Thymus (tissue), 14 donors: ENCODE measurements at places on chromosomes 12 and 14. TPM values are rescaled to one million over a fixed set of nuclear protein-coding genes. Genes with fewer than 3 reads are reported as not detected.

DNA sequence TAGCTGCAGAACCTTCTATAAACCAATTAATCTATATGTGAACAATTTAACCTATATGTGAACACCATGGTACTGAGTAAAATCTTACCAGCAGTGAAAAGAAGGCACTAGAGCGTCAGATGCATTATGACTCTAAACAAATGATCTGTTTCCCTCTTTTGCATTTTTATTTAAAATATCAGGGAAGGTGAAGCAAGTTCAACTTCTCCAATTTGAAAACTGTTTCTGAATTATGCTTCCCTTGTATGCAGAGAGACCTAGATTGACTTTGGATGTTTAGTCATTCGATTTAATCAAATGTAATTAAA is 80.9 kb downstream of the DAD1 start:
- DNase-seq = no peak

- no peak for DNase-seq
Measured at GRCh38 chr12:127363392-127363791, 903.6 kb upstream of the TMEM132C start.

DNA sequence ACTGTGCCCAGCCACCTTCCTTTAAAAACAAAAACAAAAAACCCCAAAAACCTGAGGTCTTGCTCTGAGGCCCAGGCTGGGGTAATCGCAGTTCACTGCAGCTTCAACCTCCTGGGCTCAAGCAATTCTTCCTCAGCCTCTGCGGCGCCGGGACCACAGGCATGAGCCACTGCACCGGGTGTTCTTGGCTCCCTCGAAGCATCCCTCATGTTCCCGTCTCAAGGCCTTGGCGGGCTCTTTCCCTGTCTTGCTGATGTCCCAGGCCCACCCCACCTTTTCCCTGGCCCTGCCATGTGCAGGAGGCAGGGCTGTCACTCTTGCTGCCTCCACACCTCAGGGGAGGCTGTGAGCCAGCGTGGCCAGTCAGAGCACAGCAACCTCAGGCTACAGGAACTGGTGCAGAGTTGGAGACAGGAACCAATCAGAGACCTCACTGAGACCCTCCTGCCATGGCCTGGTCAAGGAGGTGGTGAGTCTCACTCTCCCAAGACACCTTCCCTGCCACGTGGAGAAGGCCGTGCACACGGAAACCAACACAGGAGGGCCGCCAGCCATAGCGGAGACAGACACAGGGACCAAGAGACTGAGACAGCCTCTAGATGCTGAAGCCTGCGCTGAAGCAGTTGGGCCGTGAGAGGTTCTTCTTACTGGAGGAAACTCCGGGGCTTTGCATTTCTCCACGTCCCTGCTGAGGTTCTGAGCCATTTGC is 6.0 kb upstream of the AMN start:
- DNase-seq = no peak

- DNase-seq = no peak
Measured at GRCh38 chr14:32019276-32019675, 57.8 kb upstream of the ARHGAP5 start.

GRCh38 chr14:76253111-76253510 is 101.4 kb downstream of the GPATCH2L start:
- no peak for DNase-seq

GRCh38 chr14:72024043-72024407 is 91.8 kb downstream of the RGS6 start:
- peak; percentile 33 for DNase-seq

C14orf180 gene
- polyA plus RNA-seq = 0.18 TPM

GRCh38 chr14:104803280-104803911 is 2.5 kb downstream of the ZBTB42 start:
- DNase-seq = no peak

DNA sequence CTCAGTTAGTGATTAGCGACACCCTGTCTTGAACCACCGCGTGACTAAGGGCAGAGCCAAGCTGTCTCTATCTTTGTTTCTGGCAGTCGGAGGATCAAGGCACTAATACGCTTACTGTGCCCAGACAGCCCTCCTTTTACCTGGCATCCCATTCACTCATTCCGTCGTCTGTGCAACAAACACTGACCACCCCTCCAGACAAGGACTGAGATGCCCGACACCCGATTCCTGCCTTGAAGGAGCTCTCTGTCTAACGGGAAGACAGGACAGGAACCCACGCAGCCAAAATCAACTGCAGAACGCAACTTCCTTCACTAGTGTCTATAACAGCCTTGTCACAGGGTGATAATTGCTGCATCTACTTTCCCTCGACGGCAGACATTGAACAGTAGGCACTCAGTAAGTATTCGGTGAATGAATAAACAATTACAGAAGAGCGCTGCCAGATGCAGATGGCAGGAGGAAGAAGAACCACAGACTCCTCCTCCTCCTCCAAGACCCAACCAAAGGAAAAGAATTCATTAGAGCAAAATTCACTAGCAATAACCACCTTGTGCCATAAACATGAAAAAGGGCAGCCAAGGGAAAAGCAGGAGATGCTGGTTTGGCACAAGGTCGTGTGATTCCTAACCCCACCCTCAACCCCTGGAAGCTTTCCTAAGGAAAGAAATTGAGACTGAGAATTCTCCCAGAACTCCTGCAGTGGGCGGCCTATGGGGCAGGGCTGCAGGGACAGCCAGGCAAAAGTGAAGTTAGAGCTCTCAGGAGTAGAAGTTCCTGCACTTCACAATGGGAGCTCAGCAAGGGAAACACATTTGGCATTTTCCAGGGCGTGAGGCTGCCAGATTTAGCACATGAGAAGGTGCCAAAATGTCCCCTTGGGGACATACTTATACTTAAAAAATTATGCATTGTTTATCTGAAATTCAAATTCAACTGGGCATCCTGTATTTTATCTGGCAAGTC is 186.6 kb upstream of the DIO3 start:
- no peak for DNase-seq

- DNase-seq = no peak
Measured at GRCh38 chr12:70732287-70732686, 95.1 kb upstream of the PTPRB start.

- no peak for DNase-seq
Measured at GRCh38 chr12:75505706-75506312, 5.6 kb downstream of the KRR1 start.

DNA sequence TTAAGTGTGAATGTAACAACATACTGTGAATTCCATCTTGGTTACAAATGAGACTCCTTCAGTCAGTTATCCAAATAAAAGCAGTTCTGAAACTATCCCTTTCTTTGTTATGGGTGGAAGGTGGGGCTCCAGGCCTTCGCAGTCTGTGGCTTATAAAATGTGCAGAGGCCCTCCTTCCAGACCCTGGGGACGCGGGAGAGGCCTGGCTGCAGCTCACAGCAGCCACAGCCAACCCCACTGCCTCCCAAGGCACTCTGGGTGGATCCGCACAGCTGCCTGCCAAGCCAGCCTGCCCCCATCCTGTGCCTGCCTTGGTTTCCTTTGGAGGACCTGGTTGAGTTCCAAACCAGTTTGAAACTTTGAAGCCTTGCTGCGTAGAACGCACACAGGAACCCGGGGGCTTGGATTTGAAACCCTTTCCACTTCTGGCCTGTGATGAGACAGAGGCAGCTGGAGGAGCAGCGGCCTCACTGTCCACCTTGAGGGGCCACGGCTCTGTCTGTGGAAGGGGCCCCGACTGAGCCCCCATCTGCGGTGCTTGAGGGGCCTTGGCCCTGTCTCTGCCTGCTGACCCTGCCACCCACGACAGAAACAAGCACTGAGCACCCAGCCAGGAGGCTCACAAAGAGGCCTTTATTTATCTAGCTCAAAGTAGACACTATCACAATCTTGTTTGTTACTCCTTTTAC is 30.4 kb downstream of the CCNK start:
- no peak for DNase-seq

DNA sequence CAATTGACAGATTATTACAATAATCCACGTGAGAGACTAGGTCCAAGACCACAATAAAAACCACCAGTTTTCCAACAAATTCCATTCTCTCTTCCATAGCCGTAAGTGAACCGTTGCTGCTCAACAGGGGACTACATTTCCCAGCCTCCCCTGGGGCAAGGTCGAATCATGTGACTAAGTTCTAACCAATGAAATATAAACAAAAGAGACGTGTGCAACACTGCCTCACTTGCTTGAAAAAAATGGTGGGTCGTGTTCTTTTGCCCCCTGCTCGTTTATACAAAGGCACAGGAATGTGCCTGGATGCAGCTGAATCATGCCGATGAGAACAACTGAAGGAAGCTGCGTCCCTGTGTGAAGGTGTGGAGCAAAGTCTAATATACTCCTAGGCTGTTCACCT is 51.1 kb downstream of the HSPB8 start:
- no peak for DNase-seq

- no peak for DNase-seq
Measured at GRCh38 chr12:132562489-132563021, 47.8 kb downstream of the LRCOL1 start.

GRCh38 chr12:129615001-129615400 is 288.8 kb downstream of the TMEM132D start:
- no peak for DNase-seq

DNA sequence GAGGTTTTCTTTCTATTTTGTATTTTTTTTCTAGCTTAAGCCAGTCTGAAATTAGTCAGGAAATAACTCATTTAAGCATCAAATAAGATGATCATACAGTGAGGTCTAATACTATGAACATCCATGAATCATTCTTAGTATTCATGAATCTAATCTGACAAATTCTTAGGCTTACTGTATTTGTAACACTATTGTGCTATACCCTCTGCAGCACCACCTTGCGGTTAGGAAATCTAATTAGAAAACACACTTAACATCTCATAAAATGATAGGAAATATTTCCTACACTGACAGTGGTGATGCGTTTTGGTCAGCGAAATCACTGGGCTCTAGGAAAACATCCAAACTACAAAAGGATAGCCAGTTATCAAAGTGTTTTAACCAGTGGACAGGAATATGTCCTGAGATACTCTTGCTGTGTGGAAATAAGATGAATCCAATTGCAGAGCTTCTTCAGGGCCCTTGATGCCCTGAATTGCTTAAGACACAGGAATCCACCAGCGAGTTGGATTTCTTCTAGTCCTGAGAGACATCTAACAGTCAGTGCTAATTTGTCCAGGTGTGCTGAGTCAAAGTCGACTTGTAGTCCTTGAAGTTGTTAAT is 109.3 kb upstream of the MYF6 start:
- DNase-seq = no peak

- DNase-seq = no peak
Measured at GRCh38 chr12:62258941-62259630, 1.1 kb upstream of the USP15 start.

PLEKHA5 gene
- 18.0 TPM for polyA plus RNA-seq

- no peak for DNase-seq
Measured at GRCh38 chr12:96177013-96177412, 17.2 kb upstream of the ELK3 start.

BMP4 gene
- 4.0 TPM for polyA plus RNA-seq

NUDT14 gene
- 17.2 TPM for polyA plus RNA-seq

DNA sequence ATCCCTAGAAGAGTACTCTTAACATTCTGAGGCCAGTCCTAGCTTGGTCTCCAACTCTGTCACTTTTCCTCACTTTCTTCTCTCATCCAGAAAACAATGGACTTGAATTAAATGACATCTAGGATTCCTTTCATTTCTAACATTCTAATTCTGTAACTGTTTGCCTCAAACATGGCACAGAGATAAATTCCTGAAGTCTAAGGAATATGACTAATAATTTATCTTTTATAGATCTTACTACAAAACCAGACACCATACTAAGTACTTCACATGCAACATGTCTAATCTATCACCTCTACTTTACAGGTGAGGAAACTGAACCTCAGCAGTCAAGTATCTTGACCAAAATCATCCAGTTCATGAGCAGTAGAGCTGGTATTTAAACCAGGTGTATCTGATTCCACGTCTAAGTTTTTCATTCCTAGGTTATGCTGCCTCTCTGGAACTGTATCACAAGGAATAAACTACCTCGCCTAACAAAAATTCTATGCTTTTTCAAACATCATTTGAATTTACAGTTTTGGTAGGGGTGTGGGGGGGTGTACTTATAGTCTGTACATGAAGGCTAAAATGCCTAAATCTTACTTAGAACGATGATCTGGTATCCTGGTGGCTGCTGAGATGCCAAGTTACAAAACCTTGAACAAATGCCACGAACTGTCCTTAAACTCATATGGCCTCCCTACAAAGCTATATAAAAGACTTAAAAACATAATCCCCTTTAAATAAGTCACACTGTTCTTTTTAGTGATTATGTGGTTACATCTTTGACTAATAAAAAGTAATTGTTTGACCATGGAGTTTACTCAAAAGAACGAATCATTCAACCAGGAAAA is 41.6 kb downstream of the ATXN2 start:
- DNase-seq = no peak

DNA sequence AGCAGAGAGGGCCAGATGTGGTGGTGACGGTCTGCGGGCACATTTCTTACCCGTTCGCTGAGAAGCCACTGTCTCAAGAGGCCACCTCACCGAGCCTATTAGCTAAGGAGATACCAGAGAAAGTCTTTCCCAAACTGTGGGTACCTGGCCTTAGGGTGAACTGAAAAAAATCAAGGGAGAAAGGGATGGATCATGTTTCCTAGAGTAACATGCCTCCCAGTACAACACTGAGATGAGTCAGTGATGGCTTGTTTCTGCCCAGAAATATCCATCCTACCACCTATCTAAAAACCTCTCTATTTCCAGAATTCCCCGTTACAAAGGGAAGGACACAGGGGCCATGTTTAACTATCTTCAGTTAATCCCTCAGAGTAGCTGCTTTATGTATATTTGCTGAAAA is 83.7 kb downstream of the LMNTD1 start:
- DNase-seq = no peak

GRCh38 chr14:27995691-27996090 is 770.9 kb upstream of the FOXG1 start:
- DNase-seq = no peak

DNA sequence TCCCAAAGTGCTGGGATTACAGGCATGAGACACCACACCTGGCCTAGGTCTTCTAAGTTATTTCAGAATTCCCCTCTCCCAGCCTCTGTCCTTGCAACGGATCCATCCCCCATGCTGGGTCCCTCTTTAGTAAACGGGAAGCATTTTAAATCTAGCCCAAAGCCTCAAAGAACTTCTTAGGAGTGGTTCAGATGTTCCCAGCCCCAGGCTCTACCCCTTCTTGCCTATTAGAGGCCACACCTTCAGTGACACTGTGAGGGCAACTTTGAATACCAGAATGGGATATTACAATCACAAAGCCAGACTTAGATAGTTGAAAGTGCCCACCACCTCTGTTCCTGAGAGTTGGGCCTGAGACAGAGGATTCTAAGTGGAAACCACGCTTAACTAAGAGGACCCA is 18.1 kb upstream of the SPPL3 start:
- DNase-seq = no peak

GRCh38 chr12:124053851-124054250 is 80.8 kb downstream of the ZNF664 start:
- peak; percentile 48 for DNase-seq

DNA sequence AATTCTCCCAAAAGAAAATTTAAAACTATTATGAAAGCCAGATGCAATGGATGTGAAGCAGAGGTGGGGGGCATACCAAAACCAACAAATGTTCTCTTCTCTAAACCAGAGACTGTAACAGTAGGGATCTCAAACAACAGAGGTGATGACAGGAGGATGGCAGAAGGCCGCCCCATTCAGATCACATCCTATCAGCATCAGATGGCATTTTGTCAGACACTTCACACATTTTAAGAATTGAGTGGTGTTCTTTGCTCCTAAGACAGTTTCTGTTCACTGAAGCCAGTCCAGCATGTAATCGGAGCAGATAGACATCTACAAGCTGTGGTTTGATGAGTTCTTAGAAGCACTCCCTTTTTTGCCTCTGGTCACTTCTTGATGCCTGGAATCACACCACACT is 59.6 kb upstream of the SRRM4 start:
- DNase-seq = no peak

MDM1 gene
- 27.6 TPM for polyA plus RNA-seq
